ENCODE measurements at places on chromosomes 2 and 18. TPM values are rescaled to one million over a fixed set of nuclear protein-coding genes. Genes with fewer than 3 reads are reported as not detected.

The FRZB gene
- not detected for total RNA-seq

DNA sequence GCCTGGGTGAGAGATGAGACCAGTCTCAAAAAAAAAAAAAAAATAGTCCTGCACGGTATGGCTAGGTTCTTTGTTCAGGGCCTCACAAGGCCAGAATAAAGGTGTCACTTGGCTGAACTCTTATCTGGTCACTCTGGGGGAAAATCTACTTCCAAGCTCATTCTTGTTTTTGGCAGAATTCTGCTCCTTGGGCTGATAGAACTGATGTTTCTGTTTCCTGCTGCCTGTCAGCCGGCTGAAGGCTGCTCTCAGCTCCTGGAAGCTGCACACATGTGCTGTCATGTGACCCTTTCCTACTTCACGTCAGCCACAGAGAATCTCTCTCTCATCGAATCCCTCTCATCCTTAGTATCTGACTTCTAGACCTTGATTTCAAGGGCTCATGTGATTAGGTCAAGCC lies 10.4 kb downstream of the CSRNP3 start:
- DNase-seq, result no peak

- no peak for DNase-seq
Observed at GRCh38 chr2:16494836-16495508, 170.7 kb downstream of the CYRIA start.

GRCh38 chr2:64853306-64853705 lies 135.9 kb upstream of the SLC1A4 start:
- DNase-seq, result no peak

DNA sequence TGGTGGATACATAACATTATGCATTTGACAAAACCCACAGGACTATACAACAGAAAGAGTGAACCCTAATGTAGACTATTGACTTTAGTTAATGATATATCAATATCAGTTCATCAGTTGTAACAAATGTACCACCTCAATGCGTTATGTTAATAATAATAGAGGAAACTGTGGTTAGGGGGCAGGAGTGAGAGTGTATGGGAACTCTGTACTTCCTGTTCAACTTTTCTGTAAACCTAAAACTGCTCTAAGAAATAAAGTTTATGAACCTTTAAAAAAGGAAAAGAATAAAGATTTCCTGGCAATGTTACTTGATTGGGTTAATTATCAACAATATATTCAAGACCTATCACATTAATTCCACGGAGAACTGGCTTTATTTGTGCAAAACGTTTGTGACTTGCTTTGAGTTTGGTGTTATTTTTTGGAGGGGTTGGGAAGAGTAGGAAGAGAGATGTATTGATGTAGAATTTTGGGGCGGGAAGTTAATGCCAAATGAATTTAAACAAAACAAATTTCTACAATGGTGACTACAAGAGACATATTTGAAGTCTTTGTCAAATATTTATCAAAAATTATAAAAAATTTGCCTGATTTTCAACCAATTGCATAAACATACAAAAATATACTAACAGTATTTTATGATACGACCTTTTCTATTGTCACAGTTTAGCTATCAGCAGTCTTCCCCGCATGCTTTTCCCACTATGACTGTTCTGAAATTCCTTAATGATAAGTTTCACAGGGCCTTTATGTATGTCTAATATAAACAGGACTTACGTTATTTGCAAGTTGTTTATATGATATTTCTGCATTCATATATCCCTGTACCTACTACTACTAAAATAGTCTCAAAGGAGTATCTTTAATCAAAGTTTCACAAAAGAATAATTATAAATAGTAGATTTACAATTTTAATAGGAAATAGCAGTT lies 2.1 kb upstream of the RTN4 start:
- no peak for DNase-seq

- no peak for DNase-seq
Observed at GRCh38 chr2:66781804-66782203, 346.9 kb downstream of the MEIS1 start.

GRCh38 chr2:104402825-104403224 lies 451.1 kb upstream of the POU3F3 start:
- DNase-seq, result no peak

DNA sequence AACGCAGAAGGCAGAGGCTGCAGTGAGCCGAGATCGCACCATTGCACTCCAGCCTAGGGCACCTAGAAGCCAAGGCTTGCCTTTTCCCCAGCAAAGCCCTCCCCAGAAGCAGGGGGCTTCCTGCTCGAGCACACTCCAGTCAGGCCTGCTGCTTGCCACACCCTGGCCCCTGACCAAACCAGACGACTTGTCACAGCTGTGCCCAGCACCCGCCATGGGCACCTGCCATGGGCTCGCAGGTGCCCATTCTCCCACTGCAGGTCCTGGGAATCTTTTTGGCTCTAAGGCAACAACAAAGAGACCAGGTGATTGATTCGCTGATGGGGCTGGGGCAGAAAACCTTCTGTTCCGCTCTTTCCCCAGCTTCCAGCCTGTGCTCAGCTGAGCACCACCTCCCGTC lies 4.9 kb downstream of the KCNK3 start:
- no peak for DNase-seq

DNA sequence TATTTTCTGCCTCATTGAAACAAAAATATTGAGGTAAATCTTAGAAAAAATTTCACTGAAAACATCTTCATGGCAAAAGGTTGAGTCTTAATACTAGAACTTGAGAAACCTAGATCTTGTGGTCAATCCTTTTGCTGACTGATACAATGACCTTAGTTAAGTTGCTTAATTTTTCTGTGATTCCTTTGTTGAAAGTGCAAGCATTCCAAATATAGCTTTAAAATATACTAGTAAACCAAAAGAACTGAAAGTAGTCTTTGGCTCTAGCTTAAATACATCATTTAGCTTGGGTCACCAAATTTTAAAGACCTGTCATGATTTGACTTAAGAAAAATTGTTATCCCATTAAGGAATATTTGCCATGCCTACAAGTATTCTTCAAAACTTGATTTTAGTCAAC lies 16.7 kb downstream of the BMP10 start:
- no peak for DNase-seq

The RASGRP3 gene
- total RNA-seq, result 17.6 TPM

The PUS10 gene
- 8.9 TPM for total RNA-seq

Data from kidney epithelial cell (primary cell).